ENCODE measurements at places on chromosomes 6 and 20.

- no peak for DNase-seq
Observed at GRCh38 chr6:26217714-26218075, 130.5 kb downstream of the HFE start.

GRCh38 chr6:79201983-79202382 lies 32.5 kb downstream of the HMGN3 start:
- DNase-seq, result no peak

- DNase-seq, result no peak
Observed at GRCh38 chr20:17491488-17491887, 39.7 kb downstream of the BFSP1 start.

- no peak for DNase-seq
Observed at GRCh38 chr6:15403094-15403755, 157.4 kb downstream of the JARID2 start.

- no peak for DNase-seq
Observed at GRCh38 chr6:131914234-131914633, 36.9 kb downstream of the CCN2 start.

- no peak for DNase-seq
Observed at GRCh38 chr6:98957450-98957849, 9.7 kb upstream of the FBXL4 start.

- no peak for DNase-seq
Observed at GRCh38 chr6:131789219-131789618, 18.6 kb upstream of the ENPP1 start.

GRCh38 chr6:3553254-3553653 lies 96.4 kb upstream of the SLC22A23 start:
- no peak for DNase-seq

DNA sequence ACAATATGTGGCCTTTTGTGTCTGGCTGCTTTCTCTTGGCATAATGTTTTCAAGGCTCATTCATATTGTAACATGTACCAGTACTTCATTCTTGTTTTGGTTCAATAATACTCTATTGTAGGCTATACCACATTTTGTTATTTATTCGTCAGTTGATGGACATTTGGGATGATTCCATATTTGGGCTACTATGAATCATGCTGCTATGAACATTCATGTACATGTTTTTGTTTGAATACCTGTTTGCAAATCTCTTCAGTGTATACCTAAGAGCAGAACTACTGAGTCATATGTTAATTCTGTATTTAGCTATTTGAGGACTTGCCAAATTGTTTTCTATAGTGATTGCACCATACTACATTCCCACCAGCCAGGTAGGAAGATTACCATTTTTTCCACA lies 259.9 kb downstream of the GMPR start:
- no peak for DNase-seq

GRCh38 chr20:35598899-35599775 lies 16.5 kb upstream of the SPAG4 start:
- DNase-seq, result no peak

Measured in NCI-H1105 treated with DMSO at 0.1 percent for 48 hours (cell line).